ENCODE measurements at places on chromosomes 6 and 20.

DNA sequence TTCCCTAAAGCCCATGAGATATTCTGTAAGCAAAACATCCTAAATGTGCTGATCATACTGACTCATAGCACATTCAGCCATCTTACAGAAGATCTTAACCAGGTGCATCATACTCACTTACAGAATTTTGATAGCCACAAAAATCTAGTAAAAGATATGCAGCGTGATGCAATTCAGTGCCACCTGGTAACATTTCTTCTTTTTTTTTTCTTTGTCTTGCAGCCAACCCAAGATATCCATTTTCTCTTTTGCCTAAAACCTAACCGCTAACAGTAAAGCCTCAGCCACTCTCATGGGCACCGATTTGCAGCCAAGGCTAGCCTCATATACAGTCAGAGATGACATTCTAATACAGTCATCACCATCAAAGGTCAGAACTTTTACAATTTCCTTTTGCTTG lies 293.3 kb downstream of the HACE1 start:
- no peak for DNase-seq

DNA sequence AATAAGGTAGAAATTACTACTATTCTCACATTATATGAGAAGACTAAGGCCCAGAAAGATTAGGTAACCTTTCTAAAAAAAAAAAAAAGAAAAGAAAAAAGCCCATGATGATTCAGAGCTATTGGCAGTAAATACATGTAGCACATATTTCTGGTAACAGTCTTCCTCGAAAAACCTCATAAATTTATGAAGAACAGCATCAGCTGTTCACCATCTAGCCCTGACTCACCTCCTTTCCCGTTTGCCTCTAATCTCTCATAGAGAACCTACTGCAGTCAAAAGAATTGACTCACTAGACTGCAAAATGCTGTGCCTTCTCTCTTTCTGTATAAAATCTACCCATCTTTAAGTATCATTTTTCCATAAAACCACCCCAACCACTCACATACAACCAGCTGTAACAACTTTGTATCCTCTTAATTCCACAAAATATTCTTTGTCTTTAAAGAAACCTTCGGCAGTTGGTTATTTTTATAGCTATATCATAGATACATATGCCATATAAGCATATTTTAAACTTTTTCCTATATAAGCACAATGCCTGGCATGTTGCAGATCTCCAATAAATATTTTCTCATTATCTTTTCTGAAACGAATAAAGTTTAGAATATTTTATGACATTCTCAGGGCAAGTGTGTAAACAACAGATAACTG lies 152.7 kb upstream of the ENPP5 start:
- no peak for DNase-seq

DNA sequence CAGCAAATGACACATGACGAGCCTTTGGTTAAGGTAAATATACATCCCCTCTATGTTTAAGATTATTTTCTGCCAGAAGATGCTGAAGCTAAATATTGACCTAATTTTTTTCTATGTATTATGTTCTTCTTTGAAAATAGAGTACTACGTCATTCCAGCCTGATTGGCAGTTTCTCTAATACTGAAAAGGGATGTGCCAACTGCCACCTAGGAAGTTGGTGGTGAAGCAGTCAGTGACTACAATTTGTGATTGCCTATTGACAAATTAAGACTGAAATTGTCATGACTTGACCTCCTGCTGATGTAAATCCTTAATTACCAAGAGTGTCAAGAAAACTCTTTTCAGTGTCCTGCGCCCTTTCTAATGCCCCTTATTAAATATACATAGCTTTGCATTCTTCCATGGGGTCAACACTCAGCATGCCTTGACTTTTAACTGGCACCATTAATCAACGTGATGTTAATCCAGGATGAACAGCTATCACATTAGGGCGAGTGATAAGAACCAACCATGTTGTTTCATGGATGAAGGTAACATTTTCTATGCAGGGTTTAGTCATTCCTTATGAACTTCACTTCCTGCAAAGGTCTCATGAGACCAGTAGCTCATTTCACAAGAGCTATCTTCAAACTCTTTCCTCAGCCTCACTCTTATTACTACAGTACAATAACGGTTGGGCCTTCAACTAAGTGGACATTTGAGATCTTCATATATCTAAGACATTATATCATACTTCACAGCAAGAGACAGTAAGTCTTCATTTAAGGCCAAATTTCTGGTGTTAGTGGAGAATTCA lies 22.5 kb upstream of the SGK1 start:
- no peak for DNase-seq

- no peak for DNase-seq
Observed at GRCh38 chr20:9241232-9241692, 172.4 kb downstream of the PLCB4 start.

DNA sequence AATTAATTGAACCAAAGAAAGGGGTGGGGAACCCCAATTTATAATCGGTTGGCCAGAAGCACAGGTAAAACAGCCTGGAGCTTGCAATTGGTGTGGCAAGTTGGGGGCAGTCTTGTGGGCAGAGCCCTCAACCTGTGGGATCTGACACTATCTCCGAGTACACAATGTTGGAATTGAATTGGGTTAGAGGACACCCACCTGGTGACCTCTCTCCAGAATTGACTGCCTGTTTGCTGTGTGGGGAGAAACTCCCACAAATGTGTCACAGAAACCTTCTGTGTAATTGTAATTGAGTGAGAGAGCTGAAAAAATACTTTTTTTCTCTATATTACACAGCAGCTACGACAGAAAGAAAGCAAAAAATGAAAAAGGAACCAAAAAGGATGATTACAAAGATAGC lies 53.0 kb upstream of the FAM83C start:
- no peak for DNase-seq

DNA sequence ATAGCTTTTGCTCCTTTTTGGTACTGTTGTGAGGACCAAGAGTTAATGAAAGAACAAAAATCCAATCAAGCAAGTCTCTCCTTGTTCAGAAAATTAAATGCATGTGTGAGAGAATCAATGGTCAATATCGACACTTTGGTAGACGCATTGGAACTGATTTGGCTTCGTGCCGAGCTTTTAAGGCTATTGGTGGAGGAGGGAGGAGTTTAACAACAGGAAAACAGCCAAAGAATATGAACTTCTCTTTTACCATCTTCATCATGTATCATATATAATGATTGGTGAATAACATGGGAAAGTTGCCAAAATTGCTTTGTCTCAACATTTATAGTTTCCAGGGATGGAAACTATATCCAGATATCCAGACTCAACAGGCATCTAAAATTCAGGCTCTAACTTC lies 266.5 kb upstream of the CITED2 start:
- no peak for DNase-seq

GRCh38 chr6:93423542-93423941 lies 4.2 kb upstream of the EPHA7 start:
- DNase-seq, result no peak

- no peak for DNase-seq
Observed at GRCh38 chr6:31031095-31031494, 20.8 kb downstream of the MUC22 start.

GRCh38 chr20:44586289-44586911 lies 4.0 kb downstream of the PKIG start:
- no peak for DNase-seq

- DNase-seq, result no peak
Observed at GRCh38 chr6:156982168-156982567, 205.0 kb downstream of the ARID1B start.

GRCh38 chr20:63083831-63084562 lies 77.2 kb upstream of the BHLHE23 start:
- DNase-seq, result no peak

GRCh38 chr6:152636021-152636608 lies 1.0 kb downstream of the SYNE1 start:
- no peak for DNase-seq

DNA sequence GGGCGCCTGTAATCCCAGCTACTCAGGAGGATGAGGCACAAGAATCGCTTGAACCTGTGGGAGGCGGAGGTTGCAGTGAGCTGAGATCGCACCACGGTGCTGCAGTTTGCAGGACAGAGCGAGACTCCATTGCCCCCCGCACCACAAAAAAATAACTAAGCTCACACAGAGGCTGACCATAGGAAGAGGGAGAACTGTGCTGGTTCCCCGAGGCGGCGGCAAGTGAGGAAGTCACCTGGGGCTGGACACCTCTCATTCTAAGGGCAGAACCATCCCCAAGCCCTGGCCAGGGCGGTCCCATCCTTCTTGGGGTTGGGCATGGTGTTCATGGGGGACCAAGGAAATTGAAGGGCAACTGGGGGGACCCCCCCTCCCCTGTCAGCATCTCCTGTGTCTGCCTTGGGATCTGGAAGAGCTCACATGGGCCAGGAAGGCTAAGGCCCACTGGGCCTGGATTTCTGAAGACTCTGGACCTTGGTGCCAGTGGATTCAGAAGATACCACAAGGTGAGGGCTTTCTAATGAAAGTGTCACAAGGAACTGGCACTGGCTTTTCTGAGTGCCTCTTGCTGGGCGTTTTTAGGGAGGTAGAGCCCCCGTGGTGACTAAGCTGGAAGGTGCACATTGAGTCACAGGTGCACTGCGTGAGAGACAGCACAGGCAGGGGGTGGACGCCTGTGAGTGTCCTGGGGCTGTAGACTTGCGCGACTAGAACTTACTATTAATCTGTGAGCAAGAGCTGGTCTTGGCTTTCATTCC lies 11.5 kb downstream of the IRF4 start:
- DNase-seq, result no peak

GRCh38 chr6:46473881-46474280 lies 17.4 kb downstream of the RCAN2 start:
- no peak for DNase-seq

- no peak for DNase-seq
Observed at GRCh38 chr20:58072695-58073671, 155.5 kb downstream of the ANKRD60 start.

DNA sequence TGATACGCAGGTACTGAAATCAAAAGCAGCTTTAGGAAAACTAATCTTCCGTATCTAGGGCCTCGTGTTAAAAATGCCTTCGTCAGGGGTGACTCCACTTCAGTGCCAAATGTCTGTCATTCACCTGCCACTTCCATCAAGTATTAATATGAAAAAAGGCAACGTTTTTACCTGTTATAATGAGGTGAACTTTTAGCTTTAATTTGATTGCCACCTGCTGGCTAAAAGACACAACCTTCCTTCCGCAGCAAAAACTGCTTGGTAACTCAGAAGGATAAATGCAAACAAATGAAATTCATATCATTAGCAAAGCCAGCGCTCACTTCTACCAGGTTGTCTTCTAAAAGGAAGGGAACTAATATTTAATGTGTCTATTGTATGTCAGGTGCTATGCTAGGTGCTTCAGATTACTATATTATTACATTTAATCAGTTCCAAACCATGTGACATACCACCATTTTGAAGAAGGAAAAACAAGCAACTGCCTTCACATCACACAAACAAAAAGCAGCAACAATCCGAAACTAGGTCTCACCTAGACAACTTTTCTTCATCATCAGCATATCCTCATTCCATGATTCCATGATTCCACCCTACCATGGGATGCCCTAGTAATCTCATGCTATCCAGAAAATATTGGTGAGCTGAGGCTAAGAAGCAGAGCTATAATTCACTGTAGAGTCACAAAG lies 20.6 kb upstream of the ARHGAP18 start:
- no peak for DNase-seq

DNA sequence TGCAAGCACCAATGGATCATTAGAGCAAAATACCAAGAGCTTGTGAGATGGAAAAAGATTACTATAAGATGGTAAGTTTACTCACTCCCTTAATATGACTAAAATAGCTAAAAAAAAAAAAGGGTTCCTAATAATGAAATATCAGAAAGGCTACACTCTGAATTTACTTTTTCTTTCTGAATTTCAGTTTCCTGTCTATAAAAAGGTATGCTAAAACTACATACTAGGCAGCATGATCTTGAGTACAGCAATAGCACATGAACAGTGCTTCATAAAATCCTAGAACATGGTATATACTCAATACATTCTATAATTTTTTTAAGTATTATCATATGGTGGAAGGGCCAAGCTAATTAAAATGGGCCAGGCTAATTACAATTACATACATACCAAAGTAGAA lies 24.0 kb upstream of the FAM135A start:
- no peak for DNase-seq

DNA sequence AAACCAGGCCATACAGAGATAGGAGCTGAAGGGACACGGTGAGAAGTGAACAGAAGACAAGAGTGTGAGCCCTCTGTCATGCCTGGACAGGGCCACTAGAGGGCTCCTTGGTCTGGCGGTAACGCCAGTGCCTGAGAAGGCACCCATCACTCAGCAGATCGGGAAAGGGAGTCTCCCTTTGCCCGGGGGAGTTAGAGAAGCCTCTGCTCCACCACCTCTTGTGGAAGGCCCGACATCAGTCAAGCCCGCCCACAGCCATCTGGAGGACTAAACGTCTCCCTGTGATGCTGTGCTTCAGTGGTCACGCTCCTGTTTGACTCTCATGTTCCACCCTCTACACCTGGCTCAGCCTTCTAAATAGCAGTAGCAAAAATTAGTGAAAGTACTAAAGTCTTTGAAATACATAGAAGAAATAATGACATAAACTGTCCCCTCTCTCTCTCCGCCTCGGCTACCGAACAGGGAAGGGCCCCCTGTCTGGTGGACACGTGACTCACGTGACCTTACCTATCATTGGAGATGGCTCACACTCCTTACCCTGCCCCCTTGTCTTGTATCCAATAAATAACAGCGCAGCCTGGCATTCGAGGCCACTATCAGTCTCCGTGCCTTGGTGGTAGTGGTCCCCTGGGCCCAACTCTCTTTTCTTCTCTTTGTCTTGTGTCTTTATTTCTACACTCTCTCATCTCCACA lies 66.7 kb downstream of the RPP21 start:
- DNase-seq, result no peak

- DNase-seq, result no peak
Observed at GRCh38 chr6:51854876-51855275, 232.5 kb downstream of the PKHD1 start.

DNA sequence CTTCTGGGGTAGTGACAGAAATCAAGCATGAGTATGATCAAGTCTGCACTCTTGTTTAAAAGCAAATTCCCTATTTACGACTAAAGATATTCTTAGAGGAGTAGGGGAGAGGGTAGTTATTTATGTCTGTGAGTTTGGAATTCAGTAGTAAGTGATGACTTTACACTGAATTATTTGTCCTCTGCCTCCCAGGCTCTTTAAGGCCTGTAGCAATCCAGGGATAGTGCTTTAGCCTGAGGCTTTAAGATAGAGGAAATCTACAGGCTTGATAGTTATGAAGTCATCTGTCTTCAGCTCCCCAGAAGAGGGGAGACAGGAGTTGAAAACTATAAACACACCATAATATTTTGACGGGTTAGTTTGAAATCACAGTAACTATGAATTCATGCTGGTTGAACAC lies 664.5 kb downstream of the EPM2A start:
- no peak for DNase-seq

Measured in stimulated activated CD8-positive, alpha-beta memory T cell treated with anti-CD3 and anti-CD28 coated beads, Interleukin-15, amount 100 ng/mL, for 24 hours (primary cell).